ENCODE measurements at places on chromosomes 13 and 19.
A peak's percentile ranks its signal among the peaks of the same experiment; 100 is the strongest.

- no peak for DNase-seq
These were observed 230.8 kb downstream of the TSHZ3 start for GRCh38 chr19:31118287-31118955.

DNA sequence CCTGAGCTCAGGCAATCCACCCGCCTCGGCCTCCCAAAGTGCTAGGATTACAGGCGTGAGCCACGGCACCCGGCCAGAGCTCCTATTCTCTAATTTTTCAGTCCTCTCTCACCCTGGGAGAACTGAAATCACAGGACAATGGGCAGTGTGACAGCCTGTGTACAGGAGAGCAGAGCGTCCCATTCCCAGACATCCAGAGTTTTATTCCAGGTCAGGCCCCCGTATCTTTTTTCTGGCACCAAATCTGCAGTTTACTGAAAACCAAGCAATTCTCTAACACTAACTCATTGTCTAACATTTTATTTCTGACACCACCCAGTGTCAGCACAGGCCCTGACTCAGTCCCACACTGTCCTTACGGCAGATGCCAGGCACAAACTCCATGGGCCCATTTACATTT lies 6.7 kb downstream of the ZNF708 start:
- no peak for DNase-seq

DNA sequence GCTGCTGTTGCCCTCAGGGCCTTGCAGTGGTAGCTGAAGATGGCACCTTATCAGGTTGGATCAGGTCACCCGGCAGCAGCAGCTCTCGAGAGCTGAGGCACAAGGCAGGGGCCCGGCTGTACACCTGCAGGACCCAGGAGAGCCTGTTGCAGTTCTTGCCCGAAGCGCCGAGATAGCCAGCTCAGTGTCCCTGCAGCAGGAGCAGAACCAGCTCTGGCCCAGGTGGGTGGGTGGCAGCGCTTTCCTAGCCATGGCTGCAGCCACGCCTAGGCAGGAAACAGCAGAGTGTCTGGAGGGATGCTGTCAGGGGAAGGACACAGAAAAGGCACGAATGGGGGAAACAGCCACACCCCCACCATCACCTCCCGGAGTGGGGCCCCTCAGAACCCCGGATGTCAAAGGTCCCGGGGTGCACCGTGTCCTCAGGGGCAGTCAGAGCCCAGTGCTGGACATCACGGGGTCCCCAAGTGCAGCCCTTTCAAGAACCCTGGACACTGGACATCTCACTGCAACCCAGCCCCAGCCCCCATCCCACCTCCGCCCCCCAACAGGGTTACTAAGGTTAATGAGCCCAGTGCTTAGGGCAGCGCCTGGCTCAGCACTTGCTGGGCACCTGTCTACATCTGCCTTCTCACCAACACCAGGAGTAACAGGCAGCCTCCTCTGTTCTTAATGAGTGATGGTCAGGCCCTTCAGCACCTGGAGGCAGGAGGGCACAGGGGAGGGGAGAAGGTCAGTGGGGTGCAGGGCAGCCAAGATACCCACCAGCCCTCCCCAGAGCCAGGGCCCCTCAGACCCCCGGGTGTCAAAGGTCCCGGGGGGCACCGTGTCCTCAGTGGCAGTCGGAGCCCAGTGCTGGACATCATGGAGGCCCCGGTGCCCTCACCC lies 8.7 kb downstream of the ACP4 start:
- no peak for DNase-seq

- no peak for DNase-seq
These were observed 318.9 kb upstream of the HTR2A start for GRCh38 chr13:47215736-47216135.

DNA sequence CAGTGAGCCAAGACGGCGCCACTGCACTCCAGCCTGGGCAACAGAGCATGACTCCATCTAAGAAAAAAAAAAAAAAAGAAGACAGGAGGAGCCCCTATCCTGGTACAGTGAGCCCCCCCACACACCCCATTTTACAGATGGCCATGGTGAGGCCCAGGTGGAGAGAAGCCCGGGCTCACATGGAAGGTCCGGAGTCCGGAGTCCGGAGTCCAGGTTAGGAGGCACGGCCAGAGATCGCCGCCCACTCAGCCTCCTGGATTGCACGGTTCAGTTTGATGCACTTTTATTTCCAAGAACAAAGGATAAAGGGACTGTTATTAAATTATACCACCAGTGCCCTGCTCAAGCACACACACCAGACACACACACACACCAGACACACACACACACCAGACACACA lies 11.3 kb upstream of the BTBD2 start:
- no peak for DNase-seq

DNA sequence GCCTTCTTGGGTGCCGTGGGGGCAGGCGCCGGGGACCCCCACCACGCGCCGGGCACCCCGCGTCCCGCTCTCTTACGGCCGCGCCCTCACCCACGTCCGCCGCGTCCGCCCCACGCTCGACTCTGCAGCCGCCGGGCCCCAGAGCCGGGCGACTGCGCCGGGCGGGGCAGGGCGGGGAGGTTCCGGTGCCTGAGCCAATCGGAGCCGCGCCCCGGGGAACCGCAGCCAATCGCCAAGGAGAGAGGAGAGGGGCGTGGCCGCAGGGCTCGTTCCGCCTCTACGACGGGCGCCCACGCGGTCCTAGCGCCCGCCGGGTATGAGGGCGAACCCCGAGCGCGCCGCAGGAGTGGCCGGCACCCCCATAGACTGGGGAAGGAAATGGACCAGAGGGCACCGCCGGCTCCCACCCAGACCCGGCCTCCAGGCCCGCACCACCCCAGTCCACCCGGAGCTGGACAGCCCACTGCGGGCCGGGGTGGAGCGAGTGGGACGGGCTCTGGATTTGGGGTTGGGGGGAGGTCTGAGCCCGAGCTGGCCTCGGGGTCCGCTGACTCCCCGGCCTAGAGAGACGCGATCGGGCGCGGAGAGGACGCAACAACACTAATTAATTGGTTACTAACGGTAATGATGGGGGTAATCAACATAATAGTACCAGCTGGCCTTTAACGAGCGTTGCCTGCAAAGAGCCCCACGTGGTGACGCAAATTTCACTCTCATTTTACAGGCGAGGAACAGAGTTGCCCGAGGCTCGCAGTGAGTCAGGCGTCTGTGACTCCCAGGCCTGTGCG lies at the start of gene MFSD12:
Gene MFSD12, minus strand, starts transcription at position 126 of the 788 bp plus-strand sequence. CDS start 183 bp downstream, outside the sequence.
- peak; percentile 53 for DNase-seq

DNA sequence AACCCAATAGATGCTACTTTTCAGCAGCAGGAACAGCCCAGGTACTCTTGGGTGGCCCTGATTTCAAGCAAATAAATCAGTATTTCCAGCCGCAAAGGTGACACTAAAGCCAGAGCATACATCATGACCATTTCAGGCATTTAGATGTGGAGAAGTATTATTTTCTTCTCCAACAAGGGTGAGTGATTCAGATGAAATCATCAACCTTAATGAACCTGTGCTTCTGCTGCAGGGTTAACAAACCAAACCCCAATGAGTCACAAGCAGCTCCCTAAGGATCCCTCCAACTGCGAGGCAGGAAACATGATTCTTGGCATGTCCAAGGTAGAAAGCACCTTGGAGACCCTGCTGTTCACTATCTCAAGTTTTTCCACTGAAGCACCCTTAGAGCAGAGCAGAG lies 32.7 kb downstream of the MBNL2 start:
- no peak for DNase-seq

DNA sequence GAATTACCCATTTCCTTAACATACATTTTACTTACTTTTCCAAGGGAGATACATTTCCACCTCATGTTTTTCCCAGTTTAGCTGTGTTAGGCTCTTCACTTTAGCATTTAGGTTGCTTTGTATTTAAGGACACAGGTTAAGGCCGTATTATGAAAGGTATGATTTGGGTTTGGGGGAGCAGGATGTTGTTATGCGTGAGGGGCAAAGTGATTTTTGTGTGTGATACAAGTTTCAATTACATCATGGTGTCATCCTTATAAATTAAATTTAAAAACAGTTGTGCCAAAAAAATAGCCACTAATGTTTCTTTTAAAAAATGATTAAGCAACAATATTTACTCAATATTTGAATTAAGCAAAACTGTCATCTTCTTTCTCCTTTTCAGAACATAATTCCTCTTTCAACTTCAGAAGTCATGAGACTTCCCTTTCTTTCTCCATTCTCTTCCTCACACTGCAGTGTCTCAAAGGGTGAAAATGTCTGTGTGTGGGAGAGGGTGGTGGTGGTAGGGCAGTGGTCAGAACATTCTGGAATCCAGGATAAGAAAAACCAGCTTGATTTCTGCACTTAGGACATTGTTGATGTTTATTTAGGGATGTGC lies 126.2 kb downstream of the KCNRG start:
- DNase-seq = no peak

Data from NCI-H1436 treated with DMSO at 0.1 percent for 48 hours (cell line).